ENCODE measurements at places on chromosomes 12 and 14.

DNA sequence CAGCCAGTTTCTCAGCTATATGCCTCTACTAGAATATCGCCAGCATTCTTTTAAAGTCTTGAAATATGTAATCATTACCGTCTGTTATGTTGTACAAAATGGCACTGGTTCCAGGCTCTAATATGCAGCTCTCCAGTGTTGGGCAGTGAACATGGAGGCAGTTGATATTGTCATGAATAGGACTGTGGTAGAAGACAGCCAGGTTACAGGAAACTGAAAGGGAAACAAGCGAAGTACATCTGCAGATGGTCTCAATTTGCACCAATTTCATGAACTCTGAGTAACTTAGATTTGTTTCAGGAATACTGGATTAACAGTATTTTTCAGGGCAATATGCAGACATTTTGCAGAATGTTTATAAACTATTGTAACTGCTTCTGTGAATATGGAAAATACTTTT lies 13.4 kb upstream of the KLHL42 start:
- DNase-seq = no peak

GRCh38 chr12:25319233-25319984 lies 68.7 kb upstream of the KRAS start:
- DNase-seq = no peak

GRCh38 chr12:97471194-97471593 lies 8.6 kb downstream of the RMST start:
- DNase-seq = no peak

GRCh38 chr12:26122681-26123481 lies 2.0 kb downstream of the BHLHE41 start:
- peak; percentile 51 for DNase-seq

DNA sequence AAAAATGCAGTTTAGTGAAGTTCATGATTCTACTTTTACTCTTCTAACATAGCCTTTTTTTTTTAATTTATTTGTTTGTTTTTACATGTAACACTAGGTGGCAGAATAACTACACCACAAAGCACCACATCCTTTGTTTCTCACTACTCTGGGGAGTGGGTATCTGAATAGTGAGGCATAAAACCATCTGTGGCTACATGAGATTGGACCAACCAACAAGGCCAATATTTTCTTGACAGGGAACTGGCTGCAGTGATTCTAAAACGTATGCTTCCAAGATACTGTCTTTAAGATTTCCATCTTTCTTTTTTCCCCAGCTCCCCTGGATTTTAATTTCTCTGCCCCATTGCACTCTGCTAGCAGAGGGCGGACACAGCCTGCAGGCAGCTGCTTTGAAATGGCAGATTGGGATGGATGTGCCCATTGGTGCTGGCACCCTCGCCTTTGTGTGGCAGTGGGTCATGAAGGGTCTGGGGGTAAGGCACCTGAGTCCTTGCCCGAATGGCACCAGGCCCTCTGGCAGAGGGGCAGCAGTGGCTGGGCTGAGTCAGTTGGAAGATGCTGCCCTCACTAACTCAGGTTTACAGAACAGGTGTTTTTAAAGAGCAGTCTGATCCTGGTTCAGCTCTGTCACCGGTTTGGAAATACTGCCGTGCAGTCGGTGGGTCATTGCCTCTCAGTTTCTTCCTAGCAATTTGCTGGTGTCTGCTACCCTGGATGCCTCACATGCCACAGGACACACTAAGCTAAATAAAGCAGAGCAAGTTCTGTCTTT lies 429.1 kb downstream of the RAD51B start:
- peak; percentile 34 for DNase-seq

- DNase-seq = no peak
Measured at GRCh38 chr14:57290751-57291150, 22.0 kb downstream of the AP5M1 start.

DNA sequence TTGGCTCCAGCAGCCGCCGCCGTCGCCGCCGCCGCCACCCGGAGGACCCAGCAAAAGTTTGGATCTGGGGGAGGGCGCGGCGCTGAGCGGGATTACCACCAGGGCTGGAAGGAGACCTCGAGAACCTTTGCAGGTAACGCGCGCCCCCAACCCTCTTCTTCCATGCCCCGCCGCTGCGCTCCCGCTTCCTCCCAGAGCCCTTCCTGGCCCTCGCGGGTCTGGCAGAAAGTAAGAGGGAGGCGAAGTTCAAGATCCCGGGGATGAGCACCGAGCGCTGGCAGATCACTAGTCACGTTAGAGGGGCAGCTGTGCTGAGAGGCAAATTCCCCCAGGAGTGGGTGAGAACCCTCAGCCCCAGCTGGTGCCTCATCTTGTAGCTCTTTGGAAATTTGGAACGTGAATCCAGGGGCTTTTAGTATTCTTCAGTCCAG lies 3.9 kb downstream of the FLRT2 start:
- no peak for DNase-seq

DNA sequence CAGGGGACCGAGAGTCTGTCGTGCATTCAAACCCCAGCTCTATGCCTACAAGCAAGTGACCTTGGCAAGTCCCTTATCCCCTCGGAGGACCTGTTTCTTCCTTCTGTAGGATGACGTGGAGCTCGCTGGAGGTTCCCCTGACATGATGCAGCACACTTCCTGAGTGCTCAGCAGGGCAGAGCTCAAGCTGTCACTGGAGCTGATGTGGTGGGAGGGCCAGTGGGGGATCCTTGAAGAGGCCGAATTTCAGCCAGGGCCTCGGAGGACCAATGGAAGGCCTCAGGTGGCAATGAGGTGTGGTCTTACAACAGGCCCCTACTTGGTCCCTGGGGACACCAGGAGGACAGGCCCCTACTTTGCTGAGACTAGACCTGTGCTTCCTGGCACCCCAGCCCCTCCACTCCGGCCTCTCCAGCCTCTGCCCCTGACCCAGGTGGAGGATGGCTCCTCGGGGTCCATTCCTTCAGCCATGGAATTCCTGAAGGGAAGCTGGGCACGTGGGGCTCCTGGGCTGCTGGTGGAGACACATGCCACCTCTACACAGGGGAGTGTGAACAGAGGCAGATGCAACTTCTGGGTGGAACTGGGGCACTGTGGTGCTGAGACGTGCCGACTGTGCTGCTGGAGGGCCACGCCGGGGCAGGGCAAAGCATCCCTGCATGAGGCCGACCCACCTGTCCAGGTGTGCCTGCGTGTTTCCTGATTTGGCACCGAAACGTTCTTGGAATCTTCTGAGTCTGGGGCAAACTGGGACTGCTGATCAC lies 18.7 kb upstream of the KIF26A start:
- DNase-seq = no peak

GRCh38 chr14:24609655-24610344 lies at the start of gene GZMH:
TSS of gene GZMH (minus strand) at chr14:24609685. CDS start at chr14:24609613, 72 bp downstream.
- DNase-seq = no peak

GRCh38 chr14:61872452-61872851 lies 110.2 kb downstream of the SNAPC1 start:
- DNase-seq = peak; percentile 64

DNA sequence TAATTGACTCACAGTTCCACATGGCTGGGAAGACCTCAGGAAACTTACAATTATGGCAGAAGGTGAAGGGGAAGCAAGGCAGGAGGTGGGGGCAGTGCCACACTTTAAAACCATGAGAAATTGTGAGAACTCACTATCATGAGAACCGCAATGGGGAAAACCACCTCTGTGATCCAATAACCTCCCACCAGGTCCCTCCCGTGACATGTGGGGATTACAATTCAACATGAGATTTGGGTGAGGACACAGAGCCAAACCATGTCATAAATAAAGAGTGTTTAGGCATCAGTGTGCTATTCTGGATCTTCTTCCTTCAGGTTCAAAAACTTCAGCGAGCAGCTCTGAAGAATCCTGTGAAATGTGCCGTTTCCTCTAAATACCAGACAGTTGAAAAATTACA lies 9.7 kb downstream of the DDX47 start:
- no peak for DNase-seq

GRCh38 chr12:4881266-4882064 lies 28.2 kb upstream of the KCNA1 start:
- no peak for DNase-seq

DNA sequence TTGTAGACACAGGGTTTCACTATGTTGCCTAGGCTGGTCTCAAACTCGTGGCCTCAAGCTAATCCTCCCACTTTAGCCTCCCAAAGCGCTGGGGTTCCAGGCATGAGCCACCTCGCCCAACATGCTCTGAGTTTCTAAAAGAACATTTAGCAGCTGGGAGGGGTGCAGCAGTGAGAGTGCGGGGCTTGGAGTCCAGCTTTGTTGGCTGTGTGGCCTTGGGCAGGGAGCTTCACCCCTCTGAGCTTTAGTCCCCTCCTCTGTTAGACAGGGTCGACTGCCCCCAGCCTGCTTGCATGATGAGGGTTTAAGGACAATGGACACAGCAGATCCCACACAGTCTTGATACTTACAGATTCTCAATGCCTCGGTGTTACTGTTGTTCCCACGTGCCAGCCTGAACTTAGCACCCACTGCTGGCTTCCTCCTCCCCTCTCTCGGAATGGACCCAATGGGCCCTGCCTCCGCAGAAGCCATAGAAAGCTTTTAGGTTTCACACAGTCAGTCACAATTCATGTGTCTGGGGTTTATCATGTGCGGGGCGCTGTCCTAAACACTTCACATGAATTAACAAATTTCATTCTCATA lies 54.6 kb downstream of the PSMA6 start:
- DNase-seq = no peak

DNA sequence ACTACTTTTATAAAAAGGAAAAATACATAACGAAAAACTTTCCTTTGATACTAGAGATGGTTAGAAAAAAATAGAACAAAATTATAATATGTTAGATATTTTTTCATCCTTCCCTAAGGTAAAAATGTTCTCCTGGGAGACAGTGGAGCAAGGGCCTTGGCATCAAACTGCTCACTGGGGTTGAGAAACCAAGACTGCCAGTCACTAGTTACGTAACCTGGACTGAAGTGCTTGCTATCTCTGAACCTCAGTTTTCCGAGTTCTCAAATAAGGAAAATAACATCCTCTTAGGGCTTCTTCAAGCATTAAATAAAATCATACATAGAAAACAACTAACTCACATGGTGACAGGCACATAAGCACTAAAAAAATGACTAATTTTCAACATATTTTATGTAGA lies 48.2 kb upstream of the FRMD6 start:
- no peak for DNase-seq

- peak; percentile 6 for DNase-seq
Measured at GRCh38 chr14:103549361-103550311, 12.8 kb downstream of the BAG5 start.
